Gastrocnemius medialis (tissue), 4 donors: ENCODE measurements at places on chromosomes 7 and 10. TPM values are rescaled to one million over a fixed set of nuclear protein-coding genes. Genes with fewer than 3 reads are reported as not detected.

DNA sequence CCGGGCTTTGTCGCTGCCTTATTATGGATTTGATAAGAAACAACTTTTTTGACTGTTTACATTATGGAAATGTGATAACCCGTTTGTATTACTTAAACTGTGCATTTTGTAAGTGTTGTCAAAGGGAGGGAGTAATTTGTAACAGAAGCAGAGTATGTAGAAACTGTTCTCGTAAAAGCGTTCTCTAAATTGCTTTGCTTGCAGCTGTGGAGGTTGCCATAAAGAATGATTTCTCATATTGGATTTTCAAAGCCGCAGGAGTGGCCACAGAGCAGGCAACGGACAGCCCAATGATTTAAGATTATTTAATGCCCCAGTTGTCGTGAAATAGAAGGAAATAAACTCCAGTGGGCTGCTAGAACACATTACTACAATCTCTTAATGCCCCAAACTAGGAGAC is 114.0 kb upstream of the INSYN2A start:
- H3K4me1 ChIP-seq = no peaks in the 10 kb centered on the region
- H3K27ac ChIP-seq = no peak overlapping the region
- H3K4me3 ChIP-seq = no peak overlapping the region

GRCh38 chr10:96377816-96378294 is 19.1 kb upstream of the OPALIN start:
- no peaks in the 10 kb centered on the region for H3K27me3 ChIP-seq
- peaks cover 6% of the 10 kb centered on the region for H3K4me1 ChIP-seq
- no peak overlapping the region for H3K27ac ChIP-seq
- no peak for DNase-seq
- H3K36me3 ChIP-seq = no peaks in the 10 kb centered on the region
- no peak overlapping the region for H3K4me3 ChIP-seq

GRCh38 chr7:76165106-76165972 is 36.4 kb upstream of the SRRM3 start:
- DNase-seq = no peak
- no peaks in the 10 kb centered on the region for H3K36me3 ChIP-seq
- peaks cover 7% of the 10 kb centered on the region for H3K4me1 ChIP-seq
- no peaks in the 10 kb centered on the region for H3K27me3 ChIP-seq

DNA sequence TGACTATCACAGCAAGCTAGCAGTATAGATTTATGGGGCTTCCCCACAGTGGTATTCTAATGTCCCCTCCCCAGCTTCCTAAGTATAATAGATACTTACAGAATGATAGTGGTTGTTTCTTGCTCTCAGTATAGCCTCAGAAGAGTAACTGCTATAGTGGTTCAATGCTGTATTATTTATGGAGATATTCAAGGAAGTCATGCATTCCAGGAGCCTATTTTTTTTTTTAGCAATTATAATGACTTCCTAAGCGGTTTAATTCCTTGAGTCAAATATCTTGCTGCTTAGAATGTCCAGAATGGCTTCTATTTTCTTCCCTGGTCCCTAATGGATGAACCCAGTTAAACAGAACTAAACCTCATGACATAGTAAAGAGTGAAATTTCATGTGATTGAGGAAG is 451.5 kb upstream of the SEMA3D start:
- H3K4me1 ChIP-seq = no peaks in the 10 kb centered on the region
- H3K27ac ChIP-seq = no peak overlapping the region
- H3K4me3 ChIP-seq = no peak overlapping the region
- no peaks in the 10 kb centered on the region for H3K36me3 ChIP-seq
- no peaks in the 10 kb centered on the region for H3K27me3 ChIP-seq

DNA sequence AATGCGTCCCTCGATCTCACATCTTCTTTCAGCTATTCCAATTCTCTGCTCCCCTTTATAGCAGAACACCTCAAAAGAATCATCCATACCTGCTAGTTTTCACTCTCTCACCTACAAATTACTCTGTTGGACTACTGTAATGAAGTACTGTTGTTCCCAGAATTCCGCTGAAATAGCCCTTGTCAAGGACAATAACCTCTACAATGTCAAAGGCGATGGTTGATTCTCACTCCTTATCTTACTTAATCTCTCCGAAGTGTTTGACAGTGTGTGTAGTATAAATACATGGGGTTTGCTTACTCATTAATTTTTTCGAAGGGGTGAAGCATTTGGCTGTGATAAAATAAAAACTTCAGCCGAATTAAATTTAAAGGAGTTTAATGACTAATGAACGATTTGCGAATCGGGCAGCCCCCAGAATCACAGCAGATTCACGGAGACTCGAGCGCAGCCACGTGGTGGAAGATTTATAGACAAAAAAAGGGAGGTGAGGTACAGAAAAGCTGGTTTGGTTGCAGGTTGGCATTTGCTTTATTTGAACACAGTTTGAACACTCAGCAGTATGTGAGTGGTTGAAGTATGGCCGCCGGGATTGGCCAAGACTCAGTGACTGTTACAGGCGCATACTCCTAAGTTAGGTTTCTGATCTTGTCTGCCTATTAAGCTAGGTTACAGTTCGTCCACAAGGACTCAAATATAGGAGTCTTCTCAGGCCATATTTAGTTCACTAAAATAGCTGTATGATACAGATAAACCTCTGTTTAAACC is 29.8 kb downstream of the SYPL1 start:
- no peak overlapping the region for H3K4me3 ChIP-seq
- no peak for DNase-seq
- H3K27ac ChIP-seq = no peak overlapping the region
- H3K36me3 ChIP-seq = no peaks in the 10 kb centered on the region
- peaks cover 12% of the 10 kb centered on the region for H3K4me1 ChIP-seq
- no peaks in the 10 kb centered on the region for H3K27me3 ChIP-seq

GRCh38 chr7:143238289-143238980 is 16.6 kb downstream of the TAS2R40 start:
- peaks cover 4% of the 10 kb centered on the region for H3K4me1 ChIP-seq
- H3K4me3 ChIP-seq = no peak overlapping the region
- no peaks in the 10 kb centered on the region for H3K36me3 ChIP-seq
- no peak overlapping the region for H3K27ac ChIP-seq
- H3K27me3 ChIP-seq = no peaks in the 10 kb centered on the region

Gene TRIM4
- total RNA-seq = 6.4 TPM

Gene KIF11
- 0.29 TPM for total RNA-seq

Gene KCNIP2
- not detected for total RNA-seq

GRCh38 chr7:149776848-149777407 is 3.5 kb upstream of the ZNF467 start:
- no peak for DNase-seq
- H3K36me3 ChIP-seq = no peaks in the 10 kb centered on the region
- peaks cover 9% of the 10 kb centered on the region for H3K27me3 ChIP-seq
- H3K4me3 ChIP-seq = no peak overlapping the region
- H3K27ac ChIP-seq = no peak overlapping the region

DNA sequence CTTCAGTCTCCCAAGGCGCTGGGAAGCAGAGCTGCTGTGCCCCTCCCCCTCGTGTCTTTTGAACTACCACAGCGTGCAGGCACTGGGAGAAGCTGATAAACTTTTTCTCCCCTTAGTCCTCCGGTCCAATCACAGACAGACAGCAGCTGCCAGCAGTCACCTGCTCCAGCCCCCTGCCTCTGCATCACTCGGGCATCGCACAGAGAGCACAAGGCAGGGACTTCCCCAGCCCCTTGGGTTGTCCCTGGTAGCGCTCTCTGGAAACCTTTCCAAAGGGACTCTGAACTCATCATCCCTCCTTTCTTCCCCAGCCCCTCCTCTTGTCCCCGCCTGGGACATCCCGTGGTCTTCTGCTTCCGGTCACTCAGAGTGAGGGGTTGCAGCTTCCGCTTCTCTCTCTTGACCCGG is 1.4 kb upstream of the NEUROG3 start:
- DNase-seq = no peak
- no peaks in the 10 kb centered on the region for H3K36me3 ChIP-seq
- no peak overlapping the region for H3K27ac ChIP-seq
- H3K4me1 ChIP-seq = peaks cover 7% of the 10 kb centered on the region
- no peak overlapping the region for H3K4me3 ChIP-seq

Gene AP5Z1
- 11.2 TPM for total RNA-seq

Gene PODXL
- total RNA-seq = 12.2 TPM

Gene UTF1
- not detected for total RNA-seq

DNA sequence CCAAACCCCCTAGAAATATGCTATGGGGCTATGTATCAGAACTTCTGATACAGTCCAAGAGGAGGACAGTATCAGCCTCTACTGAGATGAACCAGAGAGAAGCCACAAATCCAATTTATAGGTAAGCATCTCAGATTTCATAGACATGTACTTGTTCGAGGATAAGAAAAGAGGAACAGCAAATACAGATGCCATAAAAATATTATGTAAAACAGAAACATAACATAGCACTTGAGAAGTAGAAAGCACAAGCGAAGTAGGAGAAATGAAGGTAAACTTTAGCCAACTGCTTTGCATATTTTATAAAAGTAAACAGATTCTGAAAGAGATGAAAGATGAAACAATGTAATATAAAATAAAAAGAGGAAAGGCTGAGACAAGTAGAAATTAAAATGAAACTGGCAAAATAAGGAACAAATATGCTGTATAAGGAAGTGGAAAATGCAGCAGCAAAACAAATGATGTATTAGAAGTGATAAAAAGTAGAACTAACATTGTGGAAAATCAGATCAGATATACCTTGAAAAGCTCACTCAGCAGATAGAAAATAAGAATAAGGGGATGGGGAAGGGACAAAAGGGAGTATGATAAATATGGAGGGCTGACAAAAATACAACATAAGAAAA is 135.1 kb downstream of the SKAP2 start:
- H3K4me3 ChIP-seq = no peak overlapping the region
- no peaks in the 10 kb centered on the region for H3K4me1 ChIP-seq
- H3K27ac ChIP-seq = no peak overlapping the region
- H3K27me3 ChIP-seq = no peaks in the 10 kb centered on the region

- H3K4me1 ChIP-seq = no peaks in the 10 kb centered on the region
- H3K27me3 ChIP-seq = no peaks in the 10 kb centered on the region
- H3K27ac ChIP-seq = no peak overlapping the region
- DNase-seq = no peak
- no peaks in the 10 kb centered on the region for H3K36me3 ChIP-seq
Measured at GRCh38 chr10:51325649-51326048, 251.4 kb downstream of the PRKG1 start.

Gene METTL27
- 1.5 TPM for total RNA-seq

DNA sequence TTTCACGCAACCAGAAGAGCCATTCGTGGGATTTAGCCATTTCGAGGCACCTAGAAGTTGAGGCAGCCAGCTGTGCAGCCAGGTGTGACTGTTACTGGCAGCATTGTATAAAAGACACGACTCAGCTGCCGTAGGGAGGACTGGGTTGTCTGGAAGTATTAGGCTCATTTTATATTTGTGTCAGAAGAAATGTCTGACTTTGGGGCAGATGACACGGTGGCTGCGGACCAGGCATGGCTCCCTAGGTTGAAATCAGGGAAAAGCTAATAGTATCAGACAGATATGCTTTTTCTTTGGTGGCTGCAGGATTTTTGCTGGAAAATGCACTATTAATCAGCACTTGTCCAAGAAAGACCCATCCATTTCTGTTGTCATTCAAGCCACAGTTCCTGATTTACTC is 4.2 kb upstream of the DPYSL4 start:
- no peak overlapping the region for H3K27ac ChIP-seq
- DNase-seq = no peak
- peaks cover 10% of the 10 kb centered on the region for H3K4me1 ChIP-seq
- H3K4me3 ChIP-seq = no peak overlapping the region
- peaks cover 29% of the 10 kb centered on the region for H3K27me3 ChIP-seq
- no peaks in the 10 kb centered on the region for H3K36me3 ChIP-seq

Gene NAT16
- total RNA-seq = not detected

DNA sequence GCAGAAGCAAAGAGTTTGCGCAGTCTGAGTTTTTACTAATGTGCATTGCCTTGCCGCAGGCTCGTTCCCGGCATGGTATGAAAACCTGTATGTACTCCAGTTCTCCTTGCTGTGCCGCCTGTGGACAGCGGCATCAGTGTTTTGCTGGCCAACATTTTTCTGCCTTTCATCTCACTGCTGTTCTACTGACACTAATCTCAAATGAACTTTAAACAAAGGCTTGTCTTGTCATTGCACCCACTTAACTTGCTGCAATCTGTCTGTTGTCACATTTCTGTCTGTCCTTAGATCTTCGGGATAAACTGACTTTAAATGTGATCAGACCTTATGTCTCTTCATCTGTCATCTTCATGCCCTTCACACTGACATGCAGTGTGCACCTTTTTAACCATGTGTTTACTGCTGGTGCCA is 71.7 kb upstream of the ZNRF2 start:
- no peak for DNase-seq
- H3K27me3 ChIP-seq = no peaks in the 10 kb centered on the region
- peaks cover 5% of the 10 kb centered on the region for H3K4me1 ChIP-seq
- H3K27ac ChIP-seq = no peak overlapping the region

GRCh38 chr7:5448378-5449037 is 24.9 kb upstream of the TNRC18 start:
- H3K27me3 ChIP-seq = no peaks in the 10 kb centered on the region
- H3K36me3 ChIP-seq = no peaks in the 10 kb centered on the region
- H3K4me1 ChIP-seq = peaks cover 7% of the 10 kb centered on the region
- DNase-seq = no peak
- H3K4me3 ChIP-seq = no peak overlapping the region

Gene RBAK
- total RNA-seq = 3.5 TPM

Gene ATRNL1
- total RNA-seq = 1.8 TPM

- no peak overlapping the region for H3K27ac ChIP-seq
- no peaks in the 10 kb centered on the region for H3K27me3 ChIP-seq
- no peak overlapping the region for H3K4me3 ChIP-seq
- no peak for DNase-seq
Measured at GRCh38 chr10:48744587-48744986, 59.9 kb downstream of the WDFY4 start.

GRCh38 chr7:139589474-139589873 is 66.0 kb downstream of the CLEC2L start:
- H3K27ac ChIP-seq = no peak overlapping the region
- H3K27me3 ChIP-seq = no peaks in the 10 kb centered on the region
- H3K36me3 ChIP-seq = no peaks in the 10 kb centered on the region
- no peak for DNase-seq
- no peak overlapping the region for H3K4me3 ChIP-seq

Gene SKIDA1
- total RNA-seq = 0.09 TPM

DNA sequence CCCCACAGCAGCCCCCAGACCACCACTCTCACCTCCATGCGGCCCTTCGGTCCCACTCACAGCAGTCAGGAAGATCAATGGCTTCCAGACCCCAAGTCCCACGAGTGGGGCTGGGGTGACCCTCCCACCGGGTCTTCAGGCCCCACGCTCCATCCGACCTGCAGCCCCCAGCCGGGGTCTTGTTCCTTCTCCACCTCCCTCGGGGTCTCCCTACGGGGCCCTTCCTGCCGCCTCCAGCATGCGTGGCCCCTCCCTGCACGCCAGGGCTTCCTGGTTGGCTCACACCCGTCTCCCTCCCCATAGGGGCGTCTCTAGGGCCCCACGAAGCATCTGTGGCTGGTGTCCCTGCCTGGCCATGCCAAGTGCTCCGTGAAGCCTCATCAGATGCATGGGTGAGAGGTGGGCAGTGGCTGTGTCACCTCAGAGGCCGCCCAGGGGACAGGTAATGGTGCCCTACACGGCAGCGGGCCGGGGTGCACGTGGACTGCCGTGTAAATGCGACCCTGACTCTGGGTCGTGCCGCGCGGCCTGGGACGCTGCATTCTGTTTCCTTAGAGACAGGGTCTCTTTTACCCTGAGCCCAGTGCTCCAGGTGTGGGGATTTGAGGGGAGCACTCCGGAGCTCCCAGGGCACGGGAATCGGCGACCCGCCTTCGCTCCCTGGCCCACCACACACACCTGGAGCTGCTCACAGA is 19.9 kb downstream of the ADAP1 start:
- DNase-seq = no peak
- H3K4me3 ChIP-seq = no peak overlapping the region
- H3K36me3 ChIP-seq = no peaks in the 10 kb centered on the region
- no peak overlapping the region for H3K27ac ChIP-seq
- no peaks in the 10 kb centered on the region for H3K4me1 ChIP-seq
- H3K27me3 ChIP-seq = peaks cover 3% of the 10 kb centered on the region

Gene BAIAP2L1
- total RNA-seq = 3.8 TPM
